Stimulated activated CD4-positive, alpha-beta T cell treated with anti-CD3 and anti-CD28 coated beads, TNF-alpha, amount 100 ng/mL, for 24 hours (primary cell): ENCODE measurements at places on chromosomes 5 and 9.
A peak's percentile ranks its signal among the peaks of the same experiment; 100 is the strongest.

DNA sequence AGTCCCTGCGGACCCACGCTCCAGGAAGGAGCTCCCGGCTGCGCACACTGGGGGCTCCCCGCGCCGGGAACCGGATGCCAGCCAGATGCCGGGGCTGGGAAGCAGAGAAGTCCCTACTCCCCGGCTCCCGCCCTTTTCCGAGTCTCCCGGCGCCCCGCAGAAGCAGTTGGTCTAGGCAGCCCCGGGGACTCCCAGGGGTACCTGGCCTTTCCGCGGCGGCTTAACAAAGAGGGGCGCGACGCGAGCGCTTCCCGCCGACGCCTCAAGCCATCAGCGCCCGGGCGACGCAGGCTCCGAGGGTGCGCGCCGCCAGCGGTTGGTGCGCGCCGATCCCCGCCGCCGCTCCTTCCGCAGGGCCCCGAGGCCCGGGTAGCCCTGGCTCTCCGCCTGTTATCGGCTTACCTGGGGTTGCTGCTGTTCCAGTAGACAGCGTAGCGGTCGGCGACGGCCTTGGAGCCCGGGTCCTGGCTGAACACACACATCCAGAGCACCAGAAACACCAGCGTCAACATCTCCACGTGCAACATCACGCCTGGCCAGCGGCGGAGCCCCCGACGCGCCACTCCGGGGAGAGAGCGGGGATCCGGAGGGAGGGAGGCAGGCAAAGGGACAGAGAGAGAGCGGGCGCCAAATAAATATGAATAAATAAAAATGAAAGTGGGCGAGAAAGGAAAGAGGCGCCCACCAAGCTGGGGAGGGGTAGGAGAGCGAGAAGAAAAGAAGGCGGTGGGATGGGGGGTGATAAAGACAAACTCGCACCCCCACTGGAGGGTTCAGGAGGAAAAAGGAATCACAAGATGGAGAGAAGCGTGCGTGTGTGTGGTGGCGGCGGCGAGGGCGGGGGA, 428 bp downstream of the EFNA5 start:
- no peak for DNase-seq

- no peak for DNase-seq
These were observed 227.4 kb downstream of the FSTL4 start for GRCh38 chr5:133384903-133385302.

DNA sequence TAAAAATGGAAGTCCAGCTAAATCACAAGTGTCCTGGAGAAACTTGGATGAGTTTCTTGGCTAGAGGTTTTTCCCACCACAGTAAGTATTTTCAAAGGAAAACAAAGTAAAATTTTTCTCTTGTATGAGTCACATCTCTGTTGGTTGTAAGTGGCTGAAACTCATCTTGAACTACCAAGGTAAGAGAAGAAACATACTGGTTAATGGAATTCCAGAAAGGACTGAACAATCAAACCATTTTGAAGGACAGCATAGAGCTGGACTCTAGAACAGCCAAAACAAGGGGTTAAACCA, 102.8 kb upstream of the CDKN2B start:
- DNase-seq = no peak

- no peak for DNase-seq
These were observed 60.8 kb upstream of the IRX4 start for GRCh38 chr5:1943481-1943880.

DNA sequence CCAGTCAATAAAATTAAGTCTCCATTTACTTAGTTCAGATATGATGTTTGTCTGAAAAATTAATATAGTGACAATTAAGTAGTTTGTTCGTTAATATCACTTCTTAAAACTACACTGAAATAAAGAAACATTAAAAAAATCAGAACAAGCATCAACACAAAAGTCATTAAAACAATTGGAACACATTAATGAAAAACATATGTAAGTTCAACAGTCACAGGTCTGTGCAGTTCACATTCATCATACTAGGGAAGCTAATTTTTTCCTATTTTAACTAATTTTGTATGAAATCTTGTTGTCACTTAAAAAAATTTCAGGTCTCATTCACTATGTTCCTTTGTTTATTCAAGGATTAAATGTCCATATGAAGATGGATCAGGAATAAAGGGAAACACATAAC, 22.5 kb downstream of the POC5 start:
- no peak for DNase-seq

DNA sequence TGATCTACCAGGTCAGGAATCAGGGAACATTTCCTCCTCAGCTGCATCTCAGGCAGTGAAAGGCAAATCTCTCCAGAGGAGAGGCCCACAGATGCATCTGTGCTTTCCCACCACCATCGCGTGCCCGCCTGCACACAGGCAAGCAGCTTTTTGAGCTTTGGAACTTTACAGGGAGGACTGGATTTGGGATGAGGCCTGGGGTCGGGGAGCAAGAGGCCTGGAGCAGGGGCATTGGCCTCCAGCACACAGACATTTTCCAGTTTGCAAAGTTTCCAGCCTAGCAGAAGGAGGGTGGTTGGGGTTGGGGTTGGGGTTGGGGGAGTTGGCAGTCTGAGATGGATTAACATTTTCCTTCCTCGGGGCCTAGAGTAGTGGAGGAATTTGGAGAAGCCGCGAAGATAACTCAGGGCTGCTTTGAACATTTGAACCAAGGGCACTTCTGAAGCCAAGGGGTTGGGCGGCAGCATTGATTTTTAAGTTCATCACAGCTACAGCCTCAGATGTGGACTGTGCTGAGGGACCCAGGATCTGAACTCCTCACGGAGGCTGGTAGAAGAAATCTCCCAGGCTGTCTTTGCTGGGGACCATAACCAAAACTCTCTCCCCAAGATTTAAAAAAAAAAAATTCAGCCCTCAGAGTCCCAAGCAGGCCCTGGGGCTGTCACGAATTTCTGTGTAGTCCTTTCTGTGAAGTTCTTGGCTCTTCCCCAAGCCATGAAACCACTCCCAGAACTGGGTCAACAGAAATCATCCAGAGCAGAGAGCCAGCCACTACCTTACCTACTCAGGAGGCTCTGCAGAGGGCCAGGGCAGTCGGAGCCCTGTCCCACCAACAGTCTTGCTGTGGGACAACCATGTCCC, 25.6 kb downstream of the C5orf15 start:
- DNase-seq = no peak

GRCh38 chr9:86356871-86357866, 3.0 kb upstream of the TUT7 start:
- no peak for DNase-seq

DNA sequence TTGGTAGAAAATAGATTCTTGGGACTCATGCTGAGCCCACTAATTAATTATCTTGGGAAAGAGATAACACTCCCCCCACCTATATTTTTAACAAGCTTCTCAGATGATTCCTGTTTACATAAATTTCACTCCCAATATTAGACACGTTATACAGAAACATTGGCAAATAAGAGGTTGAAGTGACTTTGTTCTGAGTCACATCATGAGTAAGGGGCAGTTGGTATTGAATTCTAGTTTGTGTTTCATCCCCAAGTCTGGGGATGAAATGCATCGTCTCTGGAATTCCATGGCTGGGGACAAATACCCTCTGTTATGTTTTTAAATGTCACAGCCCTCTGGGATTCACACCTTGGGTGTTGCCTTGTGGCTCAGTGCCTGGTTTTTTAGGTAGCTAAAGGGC, 41.0 kb downstream of the BASP1 start:
- no peak for DNase-seq

GRCh38 chr5:1040571-1040970, 32.0 kb downstream of the NKD2 start:
- no peak for DNase-seq

GRCh38 chr5:123460296-123460729, 37.1 kb upstream of the CEP120 start:
- peak; percentile 18 for DNase-seq

DNA sequence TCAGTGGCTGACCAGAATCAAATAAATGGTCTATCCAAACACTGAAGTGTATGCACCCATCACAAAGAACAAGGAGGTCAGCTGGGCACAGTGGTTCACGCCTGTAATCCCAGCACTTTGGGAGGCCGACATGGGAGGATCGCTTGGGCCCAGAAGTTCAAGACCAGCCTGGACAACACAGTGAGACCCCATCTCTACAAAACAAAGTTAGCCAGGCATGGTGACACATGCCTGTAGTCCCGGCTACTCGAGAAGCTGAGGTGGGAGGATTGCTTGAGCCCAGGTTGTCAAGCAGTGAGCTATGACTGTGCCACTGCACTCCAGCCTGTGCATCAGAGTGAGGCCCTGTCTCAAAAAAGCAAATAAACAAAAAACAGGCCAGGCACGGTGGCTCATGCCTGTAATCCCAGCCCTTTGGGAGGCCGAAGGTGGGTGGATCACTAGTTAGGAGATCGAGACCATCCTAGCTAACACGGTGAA, 40.5 kb downstream of the SEMA4D start:
- DNase-seq = no peak

- no peak for DNase-seq
These were observed 208.0 kb upstream of the ARRDC3 start for GRCh38 chr5:91591076-91591475.

GRCh38 chr5:93791518-93791972, 50.1 kb upstream of the POU5F2 start:
- DNase-seq = no peak

GRCh38 chr9:26727471-26727870, 165.1 kb downstream of the CAAP1 start:
- DNase-seq = no peak

- DNase-seq = no peak
These were observed 14.0 kb downstream of the SLC6A3 start for GRCh38 chr5:1431021-1431811.

DNA sequence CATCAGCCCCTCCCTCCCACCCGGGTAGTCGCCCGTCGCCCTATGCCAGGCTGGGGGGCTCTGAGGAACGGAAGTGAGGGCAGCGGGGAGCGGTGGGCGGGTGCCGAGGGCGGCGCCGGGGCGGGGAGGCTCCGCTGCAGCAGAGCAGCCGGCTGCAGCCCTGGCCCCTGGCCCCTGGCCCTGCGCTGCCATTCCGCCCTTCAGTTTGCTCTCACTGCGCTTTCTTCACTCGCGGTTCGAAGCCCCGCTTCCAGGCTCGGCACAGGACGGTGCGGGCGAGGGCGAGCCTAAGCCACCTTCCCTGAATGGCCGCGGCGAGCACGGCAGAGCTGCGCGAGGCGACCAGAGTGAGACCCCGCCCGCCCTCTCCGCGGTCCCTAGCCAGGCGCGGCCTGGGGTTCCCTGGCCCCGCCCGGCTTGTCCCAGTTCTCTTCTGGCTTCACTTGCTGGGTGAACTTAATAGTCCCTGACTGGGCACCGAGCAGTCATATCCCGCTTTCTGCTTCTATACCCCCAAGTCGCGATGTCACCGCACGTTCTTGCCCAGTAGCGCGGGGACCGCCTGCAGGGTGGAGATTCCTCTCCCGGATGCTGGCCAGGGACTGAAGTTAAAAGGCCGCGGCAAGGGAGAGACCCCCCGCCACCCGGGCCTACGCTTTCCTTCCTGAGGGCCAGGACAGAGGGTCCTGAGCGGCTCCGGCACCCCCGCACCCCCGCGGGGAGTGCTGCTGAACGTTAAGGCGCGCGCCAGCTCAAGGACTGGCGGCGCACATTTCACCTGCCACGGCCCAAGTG, 623 bp upstream of the TRIM36 start:
- DNase-seq = no peak

DNA sequence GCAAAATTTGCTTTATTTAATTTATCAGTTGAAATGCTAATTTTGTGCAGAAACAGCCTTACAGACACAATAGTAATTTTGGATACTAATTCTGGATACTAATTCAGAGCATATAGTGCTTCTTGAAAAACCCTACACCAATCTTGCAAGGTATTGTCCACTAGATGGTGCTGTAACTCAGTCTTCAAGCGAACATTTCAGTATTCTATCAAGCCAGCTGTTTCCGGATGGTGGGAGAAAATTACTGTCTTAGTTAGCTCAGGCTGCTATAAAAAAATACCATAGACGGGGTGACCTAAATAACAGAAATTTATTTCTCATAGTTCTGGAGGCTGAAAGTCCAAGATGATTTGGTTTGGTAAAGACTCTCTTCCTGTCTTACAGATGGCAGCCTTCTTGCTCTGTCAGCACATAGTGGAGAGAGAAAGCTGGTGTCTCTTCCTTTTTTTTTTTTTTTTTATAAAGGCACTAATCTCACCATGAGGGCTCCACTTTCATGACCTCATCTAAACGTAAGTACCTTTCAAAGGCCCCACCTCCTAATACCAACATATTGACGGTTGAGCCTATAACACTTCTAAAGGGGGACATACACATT, 1306.5 kb upstream of the CDH9 start:
- no peak for DNase-seq

GRCh38 chr9:130285271-130285670, 19.7 kb downstream of the HMCN2 start:
- no peak for DNase-seq

DNA sequence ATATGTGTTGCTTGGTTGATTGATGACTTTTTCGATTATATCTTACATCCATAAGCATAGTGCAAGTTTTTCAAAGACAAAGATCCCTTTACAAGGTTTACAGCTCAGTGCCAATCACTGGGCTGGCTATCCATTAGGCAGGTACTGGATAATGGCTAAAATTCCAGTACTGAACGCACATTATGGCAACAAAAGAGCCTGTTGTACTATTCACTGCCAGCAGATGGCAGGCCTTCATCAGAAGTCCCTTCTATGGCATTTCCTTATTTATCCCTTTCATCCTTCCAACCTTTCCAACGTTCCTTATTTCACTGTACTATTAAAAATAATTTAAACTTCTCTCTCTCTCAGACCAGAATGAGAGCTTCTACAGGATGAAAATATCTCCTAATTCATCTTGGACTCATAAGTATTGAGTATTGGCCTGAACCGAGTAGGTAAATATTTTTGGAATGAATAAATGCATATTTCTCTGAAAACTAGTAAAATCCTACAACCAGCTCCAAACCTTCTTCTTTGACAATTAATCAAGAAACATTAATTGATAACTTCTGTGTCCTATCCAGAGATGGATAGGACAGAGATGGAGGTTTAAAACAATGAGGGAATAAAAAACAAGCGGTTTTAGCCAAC, 6.7 kb upstream of the WNT8A start:
- no peak for DNase-seq

DNA sequence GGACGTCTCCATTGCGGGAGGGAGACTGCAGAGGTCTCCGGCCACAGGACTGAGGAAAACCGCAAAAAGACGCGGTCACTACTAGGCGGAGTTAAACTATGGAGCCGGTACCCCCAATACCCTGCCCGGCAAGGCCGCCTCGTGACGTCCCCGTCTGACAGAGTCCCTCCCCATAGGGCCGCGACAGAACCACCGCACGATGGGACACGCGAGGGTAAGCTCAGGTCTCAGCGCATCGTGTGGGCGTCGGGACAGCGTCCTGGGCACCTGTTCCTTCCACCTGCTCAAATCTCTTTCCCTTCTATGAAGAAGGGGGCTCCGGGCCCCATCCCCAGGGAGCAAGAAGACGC, 35.2 kb upstream of the GLDC start:
- peak; percentile 58 for DNase-seq

DNA sequence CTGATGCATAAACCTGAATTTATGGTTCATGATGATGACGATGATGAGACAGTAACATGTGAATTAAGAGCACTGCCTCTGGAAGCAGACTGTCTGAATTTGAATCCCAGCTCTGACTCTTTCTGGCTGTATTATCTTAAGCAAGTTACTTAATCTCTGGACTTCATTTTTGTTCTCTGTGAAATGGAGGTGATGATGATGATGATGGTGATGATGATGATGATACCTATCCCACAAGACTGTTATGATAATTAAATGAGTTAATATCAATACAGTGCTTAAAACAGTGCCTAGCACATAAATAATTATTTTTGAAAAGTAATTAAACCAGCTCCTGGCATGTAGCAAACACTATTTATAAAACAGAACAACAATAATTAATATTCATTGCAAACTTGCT, 13.2 kb upstream of the AGGF1 start:
- no peak for DNase-seq
